ENCODE measurements at places on chromosomes 11 and 22. TPM values are rescaled to one million over a fixed set of nuclear protein-coding genes. Genes with fewer than 3 reads are reported as not detected.

The MYOD1 gene
- total RNA-seq: not detected

The NPAS4 gene
- not detected for total RNA-seq

The GDPD4 gene
- not detected for total RNA-seq

The SCN3B gene
- not detected for total RNA-seq

The SEC14L6 gene
- total RNA-seq: not detected

The NRIP3 gene
- total RNA-seq: 2.2 TPM

The THY1 gene
- 0.74 TPM for total RNA-seq

The NPTXR gene
- 5.9 TPM for total RNA-seq

The SLC22A24 gene
- not detected for total RNA-seq

DNA sequence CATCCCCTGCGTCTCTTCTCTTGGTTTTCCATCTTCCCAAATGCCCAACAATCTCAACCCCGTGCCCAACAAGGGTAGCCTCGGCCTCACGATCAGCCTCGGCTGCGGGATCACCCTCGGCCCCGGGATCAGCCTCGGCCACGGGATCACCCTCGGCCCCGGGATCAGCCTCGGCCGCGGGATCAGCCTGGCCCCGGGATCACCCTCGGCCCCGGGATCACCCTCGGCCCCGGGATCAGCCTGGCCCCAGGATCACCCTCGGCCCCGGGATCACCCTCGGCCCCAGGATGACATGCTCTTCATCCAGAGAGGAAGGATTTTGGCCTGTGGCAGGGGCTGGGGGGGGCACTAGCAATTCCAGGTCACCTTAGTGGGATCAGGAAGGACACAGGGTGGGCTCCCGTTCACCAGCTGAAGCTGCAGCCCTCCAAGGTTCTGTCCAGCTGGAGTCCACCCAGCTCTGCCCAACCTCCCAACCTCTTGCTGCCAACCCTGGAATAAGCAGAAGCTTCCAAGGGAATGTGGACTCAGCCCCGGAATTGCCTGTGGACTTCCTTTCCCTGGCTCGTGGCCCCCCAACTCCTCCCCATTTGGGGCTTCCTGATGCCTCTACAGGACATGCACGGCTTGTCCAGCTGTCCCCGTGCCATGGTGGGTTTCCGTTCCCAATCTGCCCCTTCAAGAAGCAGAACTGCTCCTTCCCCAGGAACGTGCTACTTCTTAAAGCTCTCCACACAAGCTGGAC lies 6.2 kb downstream of the ALG12 start:
- no peak overlapping the region for H3K27ac ChIP-seq
- H3K27me3 ChIP-seq: no peaks in the 10 kb centered on the region
- H3K4me3 ChIP-seq: no peak overlapping the region
- no peak for DNase-seq
- H3K36me3 ChIP-seq: peaks cover 9% of the 10 kb centered on the region
- H3K4me1 ChIP-seq: peaks cover 6% of the 10 kb centered on the region

DNA sequence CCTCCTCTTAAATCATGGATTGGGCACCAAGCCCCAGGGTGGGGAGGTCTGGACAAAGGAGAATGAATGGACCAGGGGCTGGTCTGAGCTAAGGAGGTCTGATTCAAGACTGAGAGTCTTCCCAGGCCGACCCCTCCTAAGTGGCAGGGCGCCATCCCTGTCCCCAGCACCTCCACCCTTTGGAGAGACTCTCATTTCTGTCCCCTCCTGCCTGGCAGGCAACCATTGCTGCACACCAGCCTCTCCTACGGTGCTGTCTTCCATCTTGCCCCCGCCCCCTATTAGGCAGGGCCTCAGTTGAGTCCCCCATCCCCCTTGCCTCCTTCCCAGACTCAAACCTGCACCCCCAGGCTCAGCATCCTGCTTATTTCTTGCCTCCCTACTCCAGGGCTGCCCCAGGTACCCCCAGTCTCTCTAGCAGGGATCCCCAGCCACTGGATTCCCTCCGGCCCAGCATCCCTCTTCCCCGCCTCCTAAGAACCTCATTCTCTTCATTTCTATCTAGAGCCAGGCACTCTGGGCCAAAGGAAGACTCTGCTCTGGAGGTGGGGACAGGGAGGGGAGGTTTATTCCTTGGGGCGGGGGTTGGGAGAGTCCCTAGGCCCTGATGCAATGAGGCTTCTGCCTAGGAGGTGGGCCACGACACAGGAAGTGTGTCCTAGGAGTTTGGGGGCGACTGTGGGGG lies 1.7 kb upstream of the RCOR2 start:
- DNase-seq: no peak
- no peak overlapping the region for H3K27ac ChIP-seq
- H3K27me3 ChIP-seq: no peaks in the 10 kb centered on the region
- H3K4me3 ChIP-seq: no peak overlapping the region
- peaks cover 27% of the 10 kb centered on the region for H3K4me1 ChIP-seq

GRCh38 chr11:116471608-116472256 lies 301.1 kb downstream of the BUD13 start:
- no peak for DNase-seq
- H3K4me3 ChIP-seq: no peak overlapping the region
- H3K27ac ChIP-seq: no peak overlapping the region
- H3K36me3 ChIP-seq: no peaks in the 10 kb centered on the region
- no peaks in the 10 kb centered on the region for H3K27me3 ChIP-seq
- no peaks in the 10 kb centered on the region for H3K4me1 ChIP-seq

DNA sequence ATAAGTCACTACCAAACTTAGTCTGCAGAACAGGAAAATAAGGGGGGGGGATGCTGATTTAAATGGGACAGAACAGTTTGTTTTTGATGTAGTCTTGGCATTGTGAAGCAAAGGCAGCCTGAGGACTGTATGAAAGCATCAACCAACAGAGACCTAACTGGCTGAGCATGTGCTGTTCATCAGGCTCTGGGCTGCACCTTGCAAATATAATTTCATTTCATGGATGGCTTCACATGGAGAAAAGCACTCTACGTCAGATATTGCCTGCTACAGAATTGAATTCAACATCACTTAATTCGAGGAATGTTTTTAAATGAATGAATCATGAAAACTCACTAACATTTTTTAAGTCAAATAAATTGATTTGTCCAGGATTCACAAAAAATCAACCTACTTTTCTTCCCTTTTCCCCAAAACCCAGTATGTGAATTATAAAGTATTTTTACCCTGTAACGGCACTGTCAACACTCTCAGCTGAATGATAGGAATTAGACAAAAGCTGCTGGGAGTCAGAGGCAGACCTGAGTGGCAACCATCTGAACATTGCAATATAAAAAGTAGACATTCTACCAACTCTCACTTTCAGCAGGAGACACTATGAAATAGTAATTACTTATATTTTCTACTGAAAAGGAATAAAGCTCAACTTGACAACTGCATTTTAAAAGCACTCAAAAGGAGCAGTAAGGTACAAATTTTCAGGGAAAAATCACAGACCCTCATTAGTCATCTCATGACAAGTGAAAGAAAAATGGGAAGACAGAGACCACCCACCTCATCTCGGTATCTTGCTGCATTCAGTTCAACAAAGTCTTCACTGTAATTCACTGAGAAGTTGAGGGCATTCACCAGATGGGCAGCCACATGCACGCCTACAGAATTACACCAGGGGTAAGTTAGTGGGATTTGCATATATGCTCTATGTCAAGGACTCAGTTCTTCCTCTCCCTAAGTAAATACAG lies 47.5 kb downstream of the NOX4 start:
- H3K27ac ChIP-seq: no peak overlapping the region
- no peaks in the 10 kb centered on the region for H3K36me3 ChIP-seq
- no peak for DNase-seq

- H3K27ac ChIP-seq: no peak overlapping the region
- H3K27me3 ChIP-seq: no peaks in the 10 kb centered on the region
- no peaks in the 10 kb centered on the region for H3K4me1 ChIP-seq
- no peak for DNase-seq
- H3K4me3 ChIP-seq: no peak overlapping the region
Observed at GRCh38 chr11:112773264-112773663, 188.0 kb upstream of the NCAM1 start.

GRCh38 chr22:50089682-50090411 lies at the start of gene MOV10L1:
MOV10L1 (plus strand) TSS chr22:50090006; CDS start chr22:50090089, 83 bp downstream.
- DNase-seq: no peak
- no peaks in the 10 kb centered on the region for H3K4me1 ChIP-seq
- no peaks in the 10 kb centered on the region for H3K36me3 ChIP-seq
- H3K27ac ChIP-seq: no peak within 1 kb of the TSS

DNA sequence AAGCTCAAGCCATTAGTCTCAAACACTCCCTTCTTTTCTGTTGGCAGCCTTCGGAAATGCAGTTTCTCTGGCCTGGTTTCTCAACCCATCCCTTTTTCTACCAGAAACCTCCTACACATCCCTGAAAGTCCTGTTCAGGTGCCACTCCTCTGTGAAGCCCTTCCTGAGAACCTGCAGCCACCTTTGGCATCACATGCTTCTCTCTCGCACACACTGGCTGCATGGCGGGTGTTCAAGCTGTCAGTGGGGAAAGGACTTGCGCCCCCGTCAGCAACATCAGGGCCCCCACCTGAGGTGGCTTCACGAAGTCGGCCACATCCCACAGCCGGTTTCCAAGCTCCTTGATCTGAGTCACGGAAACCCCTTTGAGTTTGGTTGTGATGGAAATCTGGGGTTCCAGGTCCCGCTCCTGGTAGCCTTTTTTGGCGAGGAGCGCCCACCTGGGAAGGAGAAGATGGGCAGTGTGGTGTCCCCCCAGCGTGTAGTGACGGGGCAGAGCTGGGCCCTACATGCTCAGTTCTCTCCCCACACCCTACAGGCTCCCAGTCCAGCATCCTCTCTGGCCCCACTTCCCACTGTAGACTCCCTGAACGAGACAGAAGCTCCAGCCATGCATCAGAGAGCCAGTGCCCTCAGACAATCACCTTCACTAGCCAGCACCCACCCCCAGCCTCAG lies 1.7 kb upstream of the LRRC74B start:
- peaks cover 11% of the 10 kb centered on the region for H3K4me1 ChIP-seq
- H3K27ac ChIP-seq: no peak overlapping the region
- no peak overlapping the region for H3K4me3 ChIP-seq
- DNase-seq: no peak
- peaks cover 9% of the 10 kb centered on the region for H3K27me3 ChIP-seq

GRCh38 chr22:40418366-40419201 lies 48.2 kb downstream of the SGSM3 start:
- peaks cover 50% of the 10 kb centered on the region for H3K36me3 ChIP-seq
- no peak for DNase-seq
- peaks cover 15% of the 10 kb centered on the region for H3K4me1 ChIP-seq
- no peak overlapping the region for H3K4me3 ChIP-seq

GRCh38 chr11:113884361-113884836 lies 9.0 kb upstream of the USP28 start:
- DNase-seq: no peak
- no peak overlapping the region for H3K27ac ChIP-seq
- H3K4me3 ChIP-seq: no peak overlapping the region
- H3K36me3 ChIP-seq: no peaks in the 10 kb centered on the region
- H3K4me1 ChIP-seq: no peaks in the 10 kb centered on the region

- no peak for DNase-seq
- no peak overlapping the region for H3K27ac ChIP-seq
- no peak overlapping the region for H3K4me3 ChIP-seq
- no peaks in the 10 kb centered on the region for H3K27me3 ChIP-seq
Observed at GRCh38 chr11:12999597-12999996, 9.5 kb upstream of the RASSF10 start.

DNA sequence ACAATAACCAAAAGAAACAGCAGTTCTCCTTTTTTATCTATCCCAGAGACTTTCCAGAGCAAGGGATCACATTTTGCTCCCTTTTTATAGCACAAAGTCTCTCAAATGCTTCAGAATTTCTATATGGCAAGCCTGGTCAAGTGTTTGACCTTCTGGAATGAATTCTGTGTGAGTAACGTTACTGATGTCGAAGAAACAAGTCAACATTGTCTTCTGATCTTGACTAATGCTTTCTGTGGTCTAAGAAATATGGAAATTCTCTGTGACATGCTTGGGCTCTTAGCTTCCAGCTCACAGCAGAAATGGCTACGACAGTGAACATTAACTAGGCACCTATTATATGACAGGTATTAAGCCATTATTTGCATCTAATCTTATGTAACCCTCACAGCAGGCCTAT lies 411.7 kb downstream of the CADM1 start:
- H3K27ac ChIP-seq: no peak overlapping the region
- no peak for DNase-seq

GRCh38 chr11:36398231-36398953 lies 102.3 kb downstream of the PRR5L start:
- no peak overlapping the region for H3K27ac ChIP-seq
- no peak overlapping the region for H3K4me3 ChIP-seq
- no peak for DNase-seq
- H3K36me3 ChIP-seq: peaks cover 16% of the 10 kb centered on the region

DNA sequence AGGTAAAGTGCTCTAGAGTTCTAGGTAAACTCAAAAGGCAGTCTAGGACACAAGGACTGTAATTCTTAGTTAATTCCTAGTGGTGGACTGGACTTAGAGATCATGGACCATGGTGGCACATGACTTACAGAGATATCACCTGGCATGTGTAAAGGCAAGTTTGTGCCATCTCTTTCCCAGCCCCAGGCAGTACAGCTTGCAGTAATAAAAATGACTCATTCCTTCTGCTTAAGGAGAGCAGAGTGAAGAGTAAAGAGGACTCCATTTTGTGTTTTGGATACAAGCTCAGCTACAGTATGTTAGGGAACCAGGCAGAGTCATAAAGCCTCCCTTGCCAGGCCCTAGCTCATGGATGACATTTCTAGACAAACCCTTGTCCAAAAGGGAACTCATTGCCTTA lies 629.9 kb downstream of the JRKL start:
- H3K36me3 ChIP-seq: no peaks in the 10 kb centered on the region
- DNase-seq: no peak

DNA sequence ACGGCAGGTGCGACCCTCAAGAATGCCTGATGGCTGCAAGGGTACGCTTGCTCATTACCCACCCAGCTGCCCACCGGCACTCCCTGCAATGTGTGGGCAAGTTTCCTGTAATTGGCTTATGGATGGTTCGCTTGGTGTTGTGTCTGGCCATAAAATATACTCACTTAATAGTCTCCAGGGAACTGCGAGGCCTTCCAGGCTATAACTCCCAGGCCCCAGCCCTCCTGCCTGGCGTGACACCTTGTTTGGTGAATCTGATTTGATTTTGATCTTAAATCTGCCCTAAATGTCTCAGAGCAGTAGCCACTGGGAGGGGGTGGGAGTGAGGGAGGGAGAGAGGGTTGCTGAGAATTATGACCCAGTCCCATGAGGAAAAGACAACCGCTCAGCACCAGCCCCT lies 572.2 kb downstream of the BUD13 start:
- H3K36me3 ChIP-seq: no peaks in the 10 kb centered on the region
- DNase-seq: no peak
- no peak overlapping the region for H3K4me3 ChIP-seq
- no peaks in the 10 kb centered on the region for H3K4me1 ChIP-seq
- H3K27me3 ChIP-seq: no peaks in the 10 kb centered on the region
- H3K27ac ChIP-seq: no peak overlapping the region

- H3K27ac ChIP-seq: no peak overlapping the region
- H3K4me3 ChIP-seq: no peak overlapping the region
- DNase-seq: no peak
Observed at GRCh38 chr11:88813233-88813915, 252.4 kb downstream of the GRM5 start.

DNA sequence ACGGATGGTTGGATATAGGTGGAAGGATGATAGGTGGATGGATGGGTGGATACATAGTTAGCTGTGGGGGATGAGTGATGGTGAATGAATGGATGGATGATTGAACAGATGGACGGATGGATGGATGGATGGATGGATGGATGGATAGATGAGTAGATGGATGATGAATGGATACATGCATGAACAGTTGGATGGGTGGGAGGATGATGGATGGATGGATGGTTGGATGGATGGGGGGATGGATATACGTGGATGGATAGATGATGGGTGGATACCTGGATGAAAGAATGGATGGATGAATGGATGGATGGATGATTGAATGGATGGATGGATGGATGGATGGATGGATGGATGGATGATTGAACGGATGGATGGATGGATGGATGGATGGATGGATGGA lies 68.4 kb upstream of the PRR5 start:
- no peaks in the 10 kb centered on the region for H3K27me3 ChIP-seq
- H3K4me1 ChIP-seq: peaks cover 22% of the 10 kb centered on the region
- H3K36me3 ChIP-seq: no peaks in the 10 kb centered on the region
- no peak overlapping the region for H3K4me3 ChIP-seq
- DNase-seq: no peak

Measured in CD8-positive, alpha-beta memory T cell (primary cell).